ENCODE measurements at places on chromosomes 6 and 20.

GRCh38 chr6:2028457-2029038 lies 216.9 kb downstream of the GMDS start:
- H3K36me3 ChIP-seq = no peaks in the 10 kb centered on the region
- no peaks in the 10 kb centered on the region for H3K4me1 ChIP-seq
- no peak overlapping the region for H3K27ac ChIP-seq
- no peak overlapping the region for H3K4me3 ChIP-seq
- no peaks in the 10 kb centered on the region for H3K27me3 ChIP-seq

GRCh38 chr6:89547281-89547680 lies 91.3 kb downstream of the LYRM2 start:
- no peak for DNase-seq
- no peak overlapping the region for H3K27ac ChIP-seq
- no peaks in the 10 kb centered on the region for H3K36me3 ChIP-seq
- H3K4me3 ChIP-seq = no peak overlapping the region
- no peaks in the 10 kb centered on the region for H3K27me3 ChIP-seq

DNA sequence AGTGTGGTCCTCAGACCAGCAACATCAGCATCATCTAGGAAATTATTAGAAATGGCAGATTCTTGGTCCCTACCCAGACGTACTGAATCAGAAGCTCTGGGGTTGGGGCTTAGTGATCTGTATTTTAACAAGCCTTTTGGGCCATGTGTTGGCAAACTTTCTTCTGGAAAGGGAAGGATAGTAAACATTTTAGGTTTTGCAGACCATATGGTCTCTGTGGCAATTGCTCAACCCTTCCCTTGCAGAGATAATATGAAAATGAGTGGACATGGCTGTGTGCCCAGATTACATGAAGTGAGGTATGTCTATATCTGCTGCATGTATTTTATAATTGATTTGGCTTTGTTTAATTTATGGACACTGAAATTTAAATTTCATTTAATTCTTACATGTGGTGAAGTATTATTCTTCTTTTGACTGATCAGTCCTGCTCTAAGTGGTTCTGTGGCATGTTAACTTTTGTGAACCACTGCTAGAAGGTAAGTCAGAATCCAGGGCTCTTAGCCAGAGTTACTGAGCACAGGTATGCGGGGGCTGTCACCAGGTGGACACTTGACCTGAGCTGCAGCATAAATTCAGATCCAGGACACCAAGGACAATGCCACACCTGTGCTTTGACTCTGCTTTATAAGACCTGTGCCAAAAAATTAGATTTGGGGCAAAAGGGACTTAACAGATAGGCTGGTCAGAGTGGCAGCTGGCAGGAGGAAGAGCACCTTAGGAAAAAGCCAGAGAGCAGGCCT lies 43.2 kb downstream of the LY86 start:
- DNase-seq = no peak
- no peaks in the 10 kb centered on the region for H3K27me3 ChIP-seq
- H3K4me3 ChIP-seq = no peak overlapping the region
- H3K27ac ChIP-seq = no peak overlapping the region

DNA sequence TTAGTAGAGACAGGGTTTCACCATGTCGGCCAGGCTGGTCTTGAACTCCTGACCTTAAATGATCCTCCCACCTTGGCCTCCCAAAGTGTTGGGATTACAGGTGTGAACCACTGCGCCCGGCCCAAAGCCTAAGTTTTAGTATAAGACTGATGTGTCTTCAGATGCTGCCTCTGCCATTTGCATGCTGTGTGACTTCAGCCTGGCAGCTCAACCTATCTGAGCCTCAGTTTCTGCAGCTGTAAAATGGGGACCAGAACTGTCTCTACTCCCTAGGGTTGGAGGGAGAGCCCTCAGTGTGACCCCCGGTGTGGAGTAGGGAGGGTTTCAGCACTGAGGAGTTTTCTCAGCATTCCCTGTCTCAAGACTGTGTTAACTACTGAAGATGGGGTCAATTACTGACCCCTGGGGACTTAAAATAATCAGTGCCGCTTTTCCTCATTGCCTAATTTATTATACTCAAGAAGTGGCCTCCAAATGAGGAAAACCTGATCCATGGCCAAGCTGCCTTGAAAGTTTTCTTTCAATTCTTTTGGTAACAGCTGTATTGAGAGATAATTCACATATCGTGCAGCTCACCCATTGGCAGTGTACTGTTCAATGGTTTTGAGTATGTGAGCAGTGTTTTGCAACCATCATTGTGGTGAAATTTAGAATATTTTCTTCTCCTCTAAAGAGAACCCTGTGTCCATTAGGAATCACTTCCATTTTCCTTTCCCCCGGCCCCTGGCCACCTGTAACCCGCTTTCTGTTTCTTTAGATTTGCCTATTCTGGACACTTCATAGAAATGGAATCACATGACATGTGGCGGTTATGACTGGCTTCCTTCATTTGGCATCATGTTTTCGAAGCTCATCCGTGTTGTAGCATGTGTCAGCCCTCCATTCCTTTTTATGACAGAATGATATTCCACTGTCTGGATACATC lies 64.8 kb downstream of the PHACTR3 start:
- H3K4me3 ChIP-seq = no peak overlapping the region
- DNase-seq = no peak
- H3K4me1 ChIP-seq = no peaks in the 10 kb centered on the region
- H3K36me3 ChIP-seq = no peaks in the 10 kb centered on the region
- H3K27me3 ChIP-seq = peaks cover 8% of the 10 kb centered on the region

- no peak overlapping the region for H3K27ac ChIP-seq
- no peaks in the 10 kb centered on the region for H3K27me3 ChIP-seq
- no peak overlapping the region for H3K4me3 ChIP-seq
- DNase-seq = no peak
Observed at GRCh38 chr6:13248053-13248452, 80.3 kb downstream of the TBC1D7 start.

GRCh38 chr20:23445596-23446217 lies 6.2 kb downstream of the CSTL1 start:
- H3K27ac ChIP-seq = no peak overlapping the region
- no peaks in the 10 kb centered on the region for H3K36me3 ChIP-seq
- H3K27me3 ChIP-seq = no peaks in the 10 kb centered on the region
- H3K4me1 ChIP-seq = peaks cover 8% of the 10 kb centered on the region
- DNase-seq = no peak

DNA sequence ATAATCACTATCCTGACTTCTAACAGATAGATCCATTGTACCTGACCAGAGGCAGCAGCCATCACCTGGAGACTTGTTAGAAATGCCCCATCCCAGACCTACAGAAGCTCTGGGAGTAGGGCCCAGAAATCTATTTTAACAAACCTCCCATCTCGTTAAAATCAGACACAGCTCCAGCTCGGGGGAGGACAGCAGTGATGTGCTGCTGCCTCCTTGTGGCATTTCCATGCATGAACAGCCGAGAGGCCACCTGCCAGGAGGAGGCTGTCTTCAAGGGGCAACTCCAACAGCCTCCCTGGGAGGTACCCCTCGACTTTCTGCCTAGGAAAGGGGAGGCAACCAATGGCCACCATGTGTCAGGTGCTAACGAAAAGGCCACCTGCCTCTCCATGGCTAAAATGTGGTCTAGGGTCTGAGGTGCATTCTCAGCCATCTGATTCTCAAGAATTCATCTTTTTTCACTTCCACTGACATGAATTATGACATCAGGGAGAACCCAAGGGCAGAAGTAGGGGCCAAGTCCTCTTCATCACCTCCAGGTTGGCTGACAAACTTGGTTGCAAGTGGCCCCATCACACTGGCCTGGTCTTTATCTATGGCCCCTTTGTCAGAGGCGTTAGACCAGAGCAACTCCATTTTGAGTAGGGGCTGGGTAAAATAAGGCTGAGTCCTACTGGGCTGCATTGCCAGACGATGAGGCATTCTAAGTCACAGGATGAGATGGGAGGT lies 12.2 kb upstream of the KCNK15 start:
- peak; percentile 86 for DNase-seq
- H3K4me1 ChIP-seq = no peaks in the 10 kb centered on the region
- H3K27ac ChIP-seq = no peak overlapping the region
- no peaks in the 10 kb centered on the region for H3K36me3 ChIP-seq

DNA sequence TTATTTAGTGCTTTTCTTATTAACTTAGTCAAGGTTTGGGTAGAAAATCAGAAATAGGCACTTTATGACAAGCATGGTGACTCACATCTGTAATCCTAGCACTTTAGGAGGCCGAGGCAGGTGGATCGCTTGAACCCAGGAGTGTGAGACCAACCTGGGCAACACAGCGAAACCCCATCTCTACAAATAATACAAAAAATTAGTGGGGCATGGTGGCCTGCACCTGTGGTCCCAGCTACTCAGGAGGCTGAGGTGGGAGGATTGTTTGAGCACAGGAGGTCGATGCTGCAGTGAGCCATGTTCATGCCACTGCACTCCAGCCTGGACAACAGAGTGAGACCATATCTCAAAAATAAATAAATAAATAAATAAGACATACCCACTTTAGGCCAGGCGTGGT lies 51.3 kb upstream of the THEMIS start:
- DNase-seq = no peak
- no peaks in the 10 kb centered on the region for H3K36me3 ChIP-seq
- no peak overlapping the region for H3K27ac ChIP-seq
- H3K4me3 ChIP-seq = no peak overlapping the region

DNA sequence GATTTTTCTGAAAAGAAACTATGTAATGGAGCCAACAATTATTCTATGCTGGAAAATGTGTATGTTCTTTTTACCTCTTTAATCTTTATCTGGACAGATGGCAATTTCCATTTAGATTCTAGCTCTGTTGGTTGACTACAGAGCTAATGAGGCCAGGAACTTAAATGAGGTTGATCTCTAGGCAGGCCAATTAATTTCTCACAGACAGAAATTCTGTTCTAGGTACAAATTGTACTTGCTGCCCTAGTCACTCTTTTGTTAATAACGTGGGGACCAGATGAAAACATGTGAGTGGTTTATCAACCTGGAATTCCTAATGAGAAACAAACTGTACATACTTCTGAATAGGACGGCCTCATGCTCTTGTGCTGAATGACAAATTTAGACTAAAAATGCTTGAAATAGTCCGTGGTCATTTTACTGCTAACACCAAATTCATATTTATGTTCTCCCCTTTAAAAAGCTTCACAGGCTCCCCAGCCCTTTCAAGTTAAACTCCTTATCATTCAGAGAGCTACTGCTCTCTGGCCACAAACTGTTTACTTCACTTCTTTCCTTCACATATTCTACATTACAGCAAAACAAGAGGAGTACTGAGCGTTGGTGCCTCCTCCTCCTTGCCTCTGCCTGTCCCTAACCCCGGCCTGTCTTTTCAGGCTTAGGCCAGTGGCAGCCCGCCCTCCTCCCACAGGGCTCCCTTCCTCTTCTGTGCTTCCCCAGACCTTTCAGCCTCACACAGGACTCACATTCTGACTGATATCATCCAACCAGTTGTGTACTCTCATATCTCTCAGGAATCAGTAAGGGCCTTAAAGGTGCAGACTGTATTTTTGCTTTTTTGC lies 41.4 kb downstream of the DTNBP1 start:
- no peaks in the 10 kb centered on the region for H3K27me3 ChIP-seq
- DNase-seq = peak; percentile 68
- peaks cover 6% of the 10 kb centered on the region for H3K36me3 ChIP-seq
- H3K27ac ChIP-seq = peak overlapping the region; percentile 36

- H3K4me3 ChIP-seq = no peak overlapping the region
- H3K36me3 ChIP-seq = no peaks in the 10 kb centered on the region
- peak; percentile 84 for DNase-seq
Observed at GRCh38 chr6:14706378-14706929, 539.4 kb upstream of the JARID2 start.

GRCh38 chr20:13822459-13822858 lies 37.6 kb downstream of the NDUFAF5 start:
- H3K4me3 ChIP-seq = no peak overlapping the region
- no peaks in the 10 kb centered on the region for H3K4me1 ChIP-seq
- no peaks in the 10 kb centered on the region for H3K27me3 ChIP-seq
- peaks cover 6% of the 10 kb centered on the region for H3K36me3 ChIP-seq
- no peak for DNase-seq

DNA sequence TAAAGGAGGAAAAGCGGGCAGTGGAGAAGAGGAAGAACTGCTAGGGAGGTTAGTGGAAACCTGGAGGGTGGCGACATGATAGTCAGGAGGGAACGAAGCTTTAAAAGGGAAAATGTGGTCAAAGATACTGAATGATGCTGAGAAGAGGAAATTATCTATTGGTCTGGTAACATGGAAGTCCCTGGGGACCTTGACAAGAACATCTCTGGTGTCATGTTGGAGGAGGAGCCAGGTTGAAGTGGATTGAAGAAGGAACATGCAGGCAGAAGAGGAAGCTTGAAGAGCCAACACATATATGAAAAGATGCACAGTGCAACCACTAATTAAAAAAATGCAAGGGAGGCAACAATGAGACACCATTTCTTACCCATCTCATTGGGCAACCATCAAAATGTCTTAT lies 251.9 kb upstream of the RNF24 start:
- no peaks in the 10 kb centered on the region for H3K4me1 ChIP-seq
- no peak for DNase-seq
- no peak overlapping the region for H3K4me3 ChIP-seq

GRCh38 chr20:20802328-20802727 lies 89.9 kb upstream of the RALGAPA2 start:
- no peak for DNase-seq
- H3K4me1 ChIP-seq = no peaks in the 10 kb centered on the region
- no peak overlapping the region for H3K4me3 ChIP-seq
- no peak overlapping the region for H3K27ac ChIP-seq
- no peaks in the 10 kb centered on the region for H3K27me3 ChIP-seq

DNA sequence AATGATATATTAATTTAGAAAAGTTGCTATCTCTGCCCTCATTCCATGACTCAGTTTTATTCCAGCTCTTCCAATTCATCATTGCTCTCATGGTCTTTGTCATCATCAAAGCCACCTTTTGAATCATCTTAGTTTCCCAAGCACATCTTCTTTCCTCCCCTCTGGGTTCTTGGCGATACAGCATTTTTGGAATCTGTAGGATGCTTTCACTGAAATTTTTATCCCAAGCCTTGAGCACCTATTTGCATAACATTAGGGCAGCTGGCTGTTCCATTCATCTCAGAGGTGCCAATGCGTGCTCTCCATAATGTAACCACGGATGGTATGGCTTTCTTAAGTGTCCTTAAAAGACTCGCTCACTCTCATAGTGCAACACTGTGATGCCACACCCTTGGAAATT lies 100.4 kb downstream of the SNX5 start:
- no peak overlapping the region for H3K27ac ChIP-seq
- DNase-seq = no peak
- peaks cover 11% of the 10 kb centered on the region for H3K4me1 ChIP-seq
- no peaks in the 10 kb centered on the region for H3K27me3 ChIP-seq
- no peaks in the 10 kb centered on the region for H3K36me3 ChIP-seq
- no peak overlapping the region for H3K4me3 ChIP-seq

DNA sequence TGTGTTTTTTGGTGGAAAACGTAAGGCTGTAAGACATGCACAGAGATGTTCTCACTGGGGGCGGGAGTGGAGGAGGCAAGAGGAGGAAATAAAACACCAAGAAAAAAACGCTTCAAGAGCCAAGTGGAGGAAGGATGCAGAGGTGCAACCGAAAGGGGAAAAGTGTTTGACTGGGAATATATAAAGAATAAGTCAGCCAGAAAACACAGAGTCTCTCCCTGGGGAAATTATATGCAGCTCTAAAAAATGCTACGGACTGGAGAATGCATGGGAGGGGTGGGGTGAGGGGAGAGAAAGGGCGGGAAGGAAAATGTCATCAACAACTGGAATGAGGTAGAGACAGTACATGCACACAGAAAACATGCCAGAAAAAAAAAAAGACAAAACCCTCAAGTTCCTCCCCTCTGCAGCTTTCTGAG lies 133.5 kb downstream of the SCML4 start:
- H3K4me3 ChIP-seq = no peak overlapping the region
- H3K27me3 ChIP-seq = peaks cover 5% of the 10 kb centered on the region
- peaks cover 6% of the 10 kb centered on the region for H3K4me1 ChIP-seq
- H3K27ac ChIP-seq = peak overlapping the region; percentile 12
- no peaks in the 10 kb centered on the region for H3K36me3 ChIP-seq

GRCh38 chr6:67558985-67559384 lies 1076.1 kb upstream of the ADGRB3 start:
- no peak for DNase-seq
- no peaks in the 10 kb centered on the region for H3K27me3 ChIP-seq
- no peaks in the 10 kb centered on the region for H3K36me3 ChIP-seq
- H3K4me3 ChIP-seq = no peak overlapping the region
- H3K4me1 ChIP-seq = no peaks in the 10 kb centered on the region
